ENCODE measurements at places on chromosomes 4 and X.

- DNase-seq: no peak
Measured at GRCh38 chr4:22179124-22179874, 230.7 kb upstream of the KCNIP4 start.

DNA sequence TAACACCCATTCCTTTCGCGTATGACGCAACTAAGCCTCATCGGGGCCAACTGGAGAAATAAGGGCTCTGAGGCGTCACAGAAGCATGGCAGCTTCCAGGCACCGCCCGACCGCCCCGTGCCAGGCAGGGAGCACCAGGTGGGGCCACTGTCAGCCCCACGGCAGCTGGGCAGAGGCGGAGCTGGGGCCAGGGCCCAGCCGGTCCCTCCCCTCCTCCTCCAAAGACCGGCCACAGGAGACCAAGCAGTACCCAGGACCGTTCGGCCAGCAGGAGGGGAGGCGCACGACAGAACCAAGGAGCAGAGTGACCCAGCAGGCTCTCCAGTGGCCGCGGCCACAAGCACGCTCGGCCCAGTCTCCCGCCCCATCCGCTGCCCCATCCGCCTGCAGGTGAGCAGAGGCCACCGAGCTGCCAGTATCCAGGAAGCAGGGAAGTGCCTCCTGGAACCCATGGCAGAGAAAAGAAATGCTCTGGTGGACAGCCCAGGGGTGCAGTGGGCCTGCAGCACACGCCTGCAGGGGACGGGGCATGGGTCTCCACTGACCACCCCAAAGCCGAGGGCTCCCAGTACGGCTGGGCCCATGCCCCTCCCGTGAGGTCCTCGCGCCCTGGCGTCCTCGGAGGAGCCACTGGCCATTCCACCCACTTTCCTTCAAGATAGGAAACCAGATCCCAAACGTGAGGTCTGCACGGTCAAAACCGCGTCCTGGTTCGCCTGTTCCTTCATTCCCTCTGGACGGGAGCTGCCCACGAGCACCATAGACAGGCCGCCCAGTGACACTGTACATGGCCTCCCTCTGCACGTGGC lies 9.6 kb downstream of the CTBP1 start:
- DNase-seq: peak; percentile 71

- no peak for DNase-seq
Measured at GRCh38 chrX:17654116-17654515, 83.2 kb upstream of the SCML1 start.

DNA sequence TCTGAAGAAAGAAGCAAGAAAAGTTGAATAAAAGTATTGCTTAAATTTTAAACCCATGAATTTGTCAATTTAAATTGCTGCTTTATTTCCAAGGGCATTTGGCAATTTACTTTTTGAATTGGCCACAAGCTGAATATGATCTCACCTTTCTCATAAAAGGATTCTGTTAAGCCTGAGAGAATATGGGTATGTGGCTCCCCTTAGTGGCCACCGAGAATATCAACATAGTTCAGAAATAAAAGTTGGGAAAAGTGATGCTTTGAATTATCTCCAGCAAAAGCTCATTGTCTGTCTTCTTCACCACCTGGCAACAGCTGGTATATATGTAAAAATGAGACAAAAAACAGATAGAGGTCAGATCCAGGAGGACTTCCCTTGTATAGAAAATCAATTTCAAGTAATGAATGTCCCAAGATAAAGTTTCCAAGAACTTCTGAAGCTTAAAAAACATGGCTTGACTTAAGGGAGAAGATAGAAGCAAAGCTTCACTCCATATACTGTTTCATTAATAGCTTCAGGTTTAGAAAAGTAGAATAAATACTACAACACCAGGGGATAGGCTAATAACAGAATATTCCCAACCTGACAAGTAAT lies 290.7 kb upstream of the FAM241A start:
- DNase-seq: no peak

- DNase-seq: no peak
Measured at GRCh38 chr4:85498068-85498733, 23.3 kb downstream of the ARHGAP24 start.

- DNase-seq: no peak
Measured at GRCh38 chr4:48499551-48500066, 9.6 kb downstream of the ZAR1 start.

GRCh38 chrX:13419918-13420317 lies 100.1 kb upstream of the ATXN3L start:
- no peak for DNase-seq

DNA sequence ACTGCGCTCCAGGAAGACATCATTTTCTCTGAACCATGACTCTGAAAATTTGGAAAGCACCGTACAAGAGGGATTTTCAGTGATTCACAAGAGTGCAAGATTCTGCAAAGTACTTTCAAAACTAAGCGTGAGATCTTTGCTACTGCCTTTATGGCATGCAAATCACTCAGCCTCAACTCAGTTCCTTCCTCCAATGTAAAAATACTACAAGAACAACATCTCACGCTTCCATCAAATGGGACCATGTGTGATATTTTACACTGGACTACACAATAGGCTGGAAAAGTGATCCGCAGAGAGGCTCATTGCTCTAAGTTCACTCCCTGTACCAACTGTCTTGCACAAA lies 674 bp upstream of the IL15 start:
- DNase-seq: no peak

GRCh38 chrX:28988246-28988645 lies 401.0 kb downstream of the IL1RAPL1 start:
- DNase-seq: no peak
